ENCODE measurements at places on chromosomes 12 and 14.

DNA sequence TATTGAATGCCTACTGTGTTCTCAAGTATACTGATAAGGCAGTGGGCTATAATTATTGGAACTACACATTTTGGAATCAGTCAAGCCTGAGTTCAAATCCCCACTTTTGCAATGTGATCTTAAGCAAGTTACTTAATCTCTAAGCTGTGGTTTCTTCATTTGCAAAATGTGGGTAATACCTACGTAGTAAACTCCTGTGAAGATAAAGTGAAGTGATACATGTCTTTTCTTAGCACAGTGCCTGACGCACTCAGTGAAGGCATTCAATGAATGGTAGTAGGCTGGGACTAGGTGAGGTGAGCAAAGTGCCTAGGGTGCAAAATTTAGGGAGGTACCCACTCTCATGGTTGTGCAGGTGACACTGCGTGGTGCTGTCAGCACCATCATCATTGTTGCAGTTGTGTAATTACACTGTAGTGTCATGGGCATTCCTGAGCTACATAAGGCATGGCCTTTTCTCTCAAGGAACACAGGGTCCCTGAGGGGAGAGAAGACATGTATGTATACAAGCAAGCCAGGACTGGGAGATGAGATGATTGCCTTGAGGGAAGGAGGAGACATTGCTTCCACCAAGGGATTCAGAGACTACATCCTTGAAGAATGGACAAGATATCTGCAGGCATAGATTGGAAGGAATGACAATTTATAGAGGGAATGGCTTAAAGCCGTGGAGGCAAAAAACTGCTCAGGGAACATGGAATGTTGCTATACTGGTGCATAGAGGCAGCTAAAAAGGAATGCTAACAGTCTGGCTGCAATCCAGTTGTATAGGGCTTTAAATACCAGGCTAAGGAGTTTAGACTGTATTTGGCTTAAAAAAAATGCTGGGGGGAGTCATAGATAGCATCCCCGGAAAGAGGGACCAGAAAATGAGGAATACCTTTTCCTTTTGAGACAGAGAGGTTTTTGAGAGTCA lies 129.2 kb upstream of the ARHGAP5 start:
- no peak for DNase-seq

DNA sequence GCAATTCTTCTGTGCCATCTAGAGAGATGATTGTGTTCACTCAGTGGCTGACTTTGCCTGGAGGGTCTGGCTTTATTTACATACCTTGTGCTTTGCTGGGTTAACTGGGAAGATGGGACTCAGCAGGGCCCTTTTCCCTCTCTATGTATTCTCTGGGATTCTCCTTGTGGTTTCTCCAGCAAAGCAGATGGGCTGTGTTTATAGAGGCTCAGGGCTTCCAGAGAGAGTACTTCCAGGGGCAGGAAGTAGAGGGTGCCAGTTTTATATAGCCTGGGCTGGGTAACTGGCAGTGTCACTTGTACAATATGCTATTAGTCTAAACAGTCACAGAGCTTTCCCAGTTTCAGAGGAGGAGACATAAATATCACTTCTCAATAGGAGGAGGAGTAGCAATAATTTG lies 509.9 kb downstream of the DIO2 start:
- DNase-seq, result no peak

- no peak for DNase-seq
These were observed 11.5 kb downstream of the RAB5B start for GRCh38 chr12:55985341-55985740.

DNA sequence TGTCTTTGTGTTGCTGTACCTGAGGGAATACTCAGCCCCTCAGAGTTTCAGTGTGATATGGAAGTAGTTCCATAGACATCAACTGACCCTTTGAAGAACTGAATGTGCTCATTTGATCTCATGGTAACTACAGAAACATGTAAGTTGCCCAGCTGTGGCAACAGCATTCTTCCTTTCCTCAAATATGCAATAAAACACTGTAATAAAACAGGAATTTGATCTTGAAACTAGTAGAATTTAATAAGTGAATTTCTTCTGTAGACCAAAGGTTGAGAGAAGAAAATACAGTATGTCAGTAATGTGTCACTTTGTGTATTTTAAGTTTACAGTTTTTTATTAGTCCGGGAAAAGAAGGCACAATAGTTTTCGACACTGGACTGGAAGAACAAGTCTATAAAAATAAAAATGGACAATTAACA lies 31.9 kb downstream of the KCTD10 start:
- no peak for DNase-seq

DNA sequence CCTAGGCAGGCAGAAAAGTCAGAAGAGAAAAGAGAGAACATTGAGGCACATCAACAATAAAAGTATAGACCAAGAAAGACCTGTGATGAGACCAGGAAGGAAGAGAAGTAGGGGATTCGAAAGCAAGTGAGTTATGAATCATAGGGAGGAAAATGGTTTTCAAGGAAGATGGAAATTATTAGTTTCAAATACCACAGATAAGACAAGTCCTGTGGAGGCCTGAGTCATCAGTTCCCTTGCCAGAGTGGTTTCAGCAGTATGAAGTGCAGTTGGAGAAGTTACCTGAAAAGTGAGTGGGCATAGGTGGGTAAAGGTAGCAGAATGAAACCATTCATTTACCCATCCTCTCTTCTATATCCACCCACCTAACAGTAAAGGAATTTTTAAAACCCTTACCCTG lies 25.2 kb upstream of the TSPAN8 start:
- no peak for DNase-seq

- DNase-seq, result no peak
These were observed 82.3 kb upstream of the PTGDR start for GRCh38 chr14:52185178-52185577.
